ENCODE measurements at places on chromosomes 5 and 9. TPM values are rescaled to one million over a fixed set of nuclear protein-coding genes. Genes with fewer than 3 reads are reported as not detected.

DNA sequence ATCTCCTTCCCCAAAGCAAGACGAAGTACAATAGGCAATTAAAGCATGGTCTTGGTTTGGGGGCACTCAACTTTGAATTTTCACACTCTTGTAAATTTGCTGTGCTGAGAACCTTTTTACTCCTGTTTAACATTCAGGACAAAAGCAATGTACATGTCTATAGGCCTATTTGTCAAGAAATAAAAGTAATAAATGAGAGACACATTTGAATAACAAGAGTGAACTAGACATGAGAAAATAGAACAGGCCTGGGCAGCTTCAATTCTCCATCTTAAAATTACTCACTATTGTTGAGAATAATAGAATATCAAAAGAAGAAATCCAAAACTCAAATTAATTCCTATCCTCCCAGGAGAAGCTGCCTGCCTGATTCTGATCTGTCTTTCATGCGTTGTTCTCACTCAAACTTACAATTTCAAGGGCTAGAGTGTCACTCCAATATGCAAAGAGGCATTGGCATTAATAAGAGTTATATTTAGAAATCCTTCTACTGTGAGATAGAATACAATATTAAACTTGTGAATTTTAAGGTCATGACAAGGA, 192.9 kb upstream of the CCNG1 start:
- DNase-seq, result no peak

DNA sequence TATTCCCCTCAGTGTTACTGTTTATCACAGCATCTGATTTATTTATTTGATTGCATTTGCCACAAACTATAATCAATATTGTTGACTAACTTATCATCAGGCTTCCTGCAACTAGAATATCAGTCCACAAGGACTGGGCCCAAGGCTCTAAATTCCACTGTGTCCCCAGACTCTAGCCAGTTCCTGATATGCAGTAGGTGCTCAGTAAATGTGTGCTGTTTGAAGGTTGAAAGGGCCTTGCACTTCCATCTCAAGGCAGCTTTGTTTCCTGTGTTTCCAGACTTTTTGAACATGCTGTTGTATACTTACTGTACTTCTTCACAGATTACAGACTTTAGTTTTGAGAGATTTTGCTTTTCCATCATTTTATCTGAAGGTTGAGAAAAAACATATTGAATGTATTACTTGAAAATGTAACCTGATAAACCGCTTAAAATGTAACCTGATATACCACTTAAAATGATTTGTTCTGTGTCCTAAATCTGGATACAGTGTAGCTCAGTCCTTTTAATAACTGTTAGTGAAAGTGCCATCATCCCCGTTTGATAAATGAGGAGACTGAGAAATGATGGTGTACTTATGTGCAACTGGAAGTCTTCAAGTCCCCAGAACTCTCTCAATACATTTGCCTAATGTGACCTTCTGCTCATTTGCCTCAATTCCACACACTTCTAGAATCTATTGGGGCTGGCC, 18.7 kb downstream of the KIAA1191 start:
- no peak for DNase-seq

DNA sequence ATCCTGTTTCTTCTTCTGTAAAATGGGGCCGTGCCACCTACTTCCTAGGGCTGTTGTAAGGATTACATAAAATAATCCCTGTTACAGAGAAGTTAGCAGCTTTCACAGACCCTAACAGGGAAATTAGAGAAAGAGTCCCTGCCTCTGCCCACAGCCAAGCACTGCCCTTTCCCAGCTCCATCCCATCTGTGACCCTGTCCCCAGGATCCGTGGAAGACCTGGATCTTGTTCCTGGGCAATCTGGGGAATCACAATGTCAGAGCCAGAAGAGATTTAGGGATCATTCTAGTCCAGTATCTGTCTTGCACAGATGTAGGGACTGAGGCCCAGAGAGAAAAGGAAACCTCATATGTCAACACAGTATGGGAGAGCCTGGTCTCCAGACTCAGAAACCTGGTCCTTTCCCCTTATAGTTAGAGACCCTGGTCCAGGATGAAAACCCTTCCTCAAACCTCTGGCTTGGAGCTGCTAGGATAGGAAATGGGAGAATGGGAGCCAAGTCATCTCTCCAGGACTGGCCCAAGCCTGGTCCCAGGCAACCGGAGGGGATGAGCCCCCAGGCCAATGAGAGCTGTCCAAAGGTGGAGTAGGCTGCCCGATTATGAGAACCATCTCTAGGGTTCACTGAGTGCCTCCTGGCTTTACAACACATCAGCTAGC, 12.5 kb downstream of the LHX6 start:
- DNase-seq, result no peak

Gene OTP
- total RNA-seq, result not detected

Gene FOXI1
- total RNA-seq, result not detected
